ENCODE measurements at places on chromosomes 3 and 15.

- peak; percentile 67 for DNase-seq
Measured at GRCh38 chr3:53287131-53287629, 31.4 kb upstream of the TKT start.

GRCh38 chr3:42556089-42556632, 25.6 kb downstream of the SEC22C start:
- DNase-seq: no peak

DNA sequence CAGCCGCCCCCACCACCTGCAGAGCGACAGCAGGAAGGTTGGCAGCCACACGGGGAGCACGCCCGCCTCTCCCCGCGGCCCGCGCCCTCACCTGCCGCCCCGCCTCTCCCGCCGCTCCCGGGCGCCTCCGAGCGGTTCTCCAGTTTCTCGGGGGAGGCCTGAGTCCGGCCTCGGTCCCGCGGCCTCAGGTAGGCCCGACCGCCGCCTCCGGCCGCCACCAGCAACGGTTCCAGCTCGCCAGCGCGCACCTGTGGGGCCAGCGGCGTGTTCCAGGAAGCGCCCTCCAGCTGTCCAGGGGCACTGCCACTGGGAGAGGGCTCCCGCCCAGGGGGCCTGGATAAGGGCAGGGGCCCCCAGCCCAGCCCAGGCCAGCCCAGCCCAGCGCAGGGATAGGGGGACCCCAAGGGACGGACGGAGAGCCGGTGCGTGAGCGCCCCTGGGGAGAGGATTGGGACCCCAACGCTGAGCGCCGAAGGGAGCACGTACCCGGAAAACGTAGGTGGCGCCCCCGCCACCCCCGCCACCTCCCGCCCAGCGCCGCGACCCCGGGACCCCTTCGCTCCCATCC, 2.2 kb downstream of the LTK start:
- DNase-seq: no peak

DNA sequence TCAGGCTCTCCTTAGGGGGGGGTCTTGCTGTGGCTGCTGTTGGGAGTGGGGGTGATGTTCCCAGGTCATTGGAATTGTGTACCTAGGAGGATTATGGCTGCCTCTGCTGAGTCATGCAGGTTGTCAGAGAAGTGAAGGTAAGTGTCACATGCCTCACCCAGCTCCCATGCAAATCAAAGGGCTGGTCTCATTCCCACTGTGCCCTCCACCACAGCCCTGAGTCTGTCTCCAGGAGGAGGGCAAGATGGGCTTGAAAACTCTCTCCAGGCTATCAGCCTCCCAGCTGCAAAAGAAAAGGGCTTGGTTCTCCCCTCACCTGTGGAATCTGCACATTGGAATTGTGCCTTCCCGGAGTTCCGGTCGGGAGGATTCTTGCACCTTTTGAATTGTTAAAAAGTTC, 580.5 kb downstream of the NSUN3 start:
- no peak for DNase-seq

DNA sequence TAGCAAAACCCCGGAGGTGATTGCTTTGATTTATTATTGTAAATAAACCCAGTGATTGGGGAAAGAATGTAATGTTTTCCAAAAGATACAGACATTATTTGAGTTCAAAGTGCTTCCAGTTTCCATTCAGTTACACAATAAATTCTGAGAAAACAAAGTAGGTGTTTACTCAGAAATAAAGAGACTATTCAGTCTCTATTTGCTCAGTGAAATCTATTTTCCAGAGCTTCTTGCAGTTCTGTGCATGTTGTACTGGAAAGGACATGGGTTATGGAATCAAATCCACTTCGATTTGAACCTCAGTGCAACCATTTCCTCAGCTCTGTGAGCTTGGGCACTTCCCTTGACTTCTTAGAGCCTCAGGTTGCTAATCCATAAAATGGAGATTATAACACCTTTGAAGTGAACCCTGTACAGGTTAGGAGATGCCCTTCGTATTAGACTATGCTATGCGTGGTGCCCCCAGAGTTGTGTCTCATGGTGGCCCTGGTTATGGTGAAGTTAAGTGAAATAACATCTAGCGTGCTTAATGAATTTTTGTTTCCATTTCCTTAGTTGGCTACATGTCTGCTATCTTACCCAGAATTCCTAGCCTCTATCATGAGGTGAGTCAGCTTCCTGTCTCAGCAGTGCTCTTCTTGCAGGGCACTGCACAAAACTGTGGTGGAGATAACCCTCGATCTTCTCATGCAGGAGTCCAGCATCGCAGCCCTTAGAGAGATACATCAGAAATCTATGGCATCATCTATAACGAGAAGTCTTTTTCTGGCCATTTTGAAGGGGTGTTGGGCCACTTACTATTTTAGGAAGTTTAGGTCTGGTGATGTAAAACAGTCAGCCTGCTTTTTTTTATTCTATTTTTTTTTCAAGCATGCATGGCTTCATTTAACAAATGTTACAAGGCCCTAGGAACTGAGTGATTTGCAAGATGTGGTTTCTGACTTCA, 97.7 kb downstream of the RPL39L start:
- DNase-seq: peak; percentile 62

DNA sequence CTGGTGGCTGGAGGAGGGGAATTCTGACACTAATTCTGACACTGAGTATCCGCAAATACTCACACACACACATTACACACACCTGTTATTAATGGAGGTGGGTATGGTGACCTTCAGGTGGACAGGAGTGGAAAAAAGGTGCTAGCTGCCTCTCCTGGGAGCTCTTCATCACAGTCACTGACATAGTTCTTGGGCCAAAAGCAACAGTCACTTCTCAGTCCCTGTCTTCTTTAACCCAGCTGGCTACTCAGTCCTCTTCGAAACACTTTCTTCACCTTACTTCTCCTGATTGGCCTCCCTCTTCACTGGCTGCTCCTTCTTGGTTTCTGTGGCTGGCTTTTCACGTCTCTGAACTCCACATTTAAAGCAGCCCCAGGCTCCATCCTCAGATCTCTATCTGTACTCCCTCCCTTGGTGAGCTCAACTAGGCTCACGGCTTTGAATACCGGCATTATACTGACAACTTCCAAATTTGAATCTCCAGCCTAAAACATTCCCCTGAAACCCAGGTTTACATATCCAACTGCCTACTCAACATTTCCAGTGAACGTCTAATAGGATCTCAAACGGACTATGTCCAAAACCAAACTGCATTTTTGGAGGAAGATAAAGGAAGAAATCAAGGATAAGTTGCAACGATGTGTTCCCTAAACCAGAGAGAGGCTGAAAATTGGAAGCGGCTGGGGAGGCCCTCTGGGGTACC, 53.2 kb upstream of the HEG1 start:
- DNase-seq: no peak

DNA sequence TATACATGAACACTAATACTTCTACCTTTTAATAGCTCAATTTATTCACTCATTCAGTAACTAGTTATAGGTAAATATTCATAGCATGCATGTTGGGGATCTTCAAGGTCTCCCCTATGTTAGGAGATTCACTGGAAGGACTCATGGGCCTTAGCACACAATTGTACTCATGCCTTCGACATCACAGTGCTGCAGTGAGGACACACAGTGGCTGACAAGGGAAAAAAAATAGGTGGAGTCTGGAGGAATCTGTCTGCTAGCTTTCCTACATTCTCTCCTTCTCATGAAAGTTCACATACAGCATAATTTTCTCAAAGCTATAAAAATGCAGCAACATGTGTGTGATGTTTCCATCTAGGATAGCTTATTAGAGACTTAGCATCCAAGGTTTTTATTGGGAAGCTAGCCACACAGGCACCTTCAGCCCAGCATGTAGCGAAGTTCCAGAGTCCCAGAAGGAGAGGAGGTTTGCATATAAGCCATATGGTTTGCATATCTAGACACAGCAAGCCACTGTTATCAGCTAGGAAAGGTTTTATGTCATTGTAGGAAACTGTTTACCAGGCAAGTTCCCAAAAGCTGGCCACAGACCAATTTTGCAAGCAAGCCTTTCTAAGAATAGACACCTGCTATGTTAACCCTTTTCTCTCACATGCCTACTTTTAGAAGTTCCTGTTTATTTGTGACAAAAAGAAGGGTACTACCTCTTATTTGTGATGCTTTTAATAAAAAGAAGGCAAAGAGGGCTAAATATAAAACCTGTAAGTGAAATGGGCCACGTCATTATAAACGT, 46.4 kb downstream of the MORC1 start:
- no peak for DNase-seq

DNA sequence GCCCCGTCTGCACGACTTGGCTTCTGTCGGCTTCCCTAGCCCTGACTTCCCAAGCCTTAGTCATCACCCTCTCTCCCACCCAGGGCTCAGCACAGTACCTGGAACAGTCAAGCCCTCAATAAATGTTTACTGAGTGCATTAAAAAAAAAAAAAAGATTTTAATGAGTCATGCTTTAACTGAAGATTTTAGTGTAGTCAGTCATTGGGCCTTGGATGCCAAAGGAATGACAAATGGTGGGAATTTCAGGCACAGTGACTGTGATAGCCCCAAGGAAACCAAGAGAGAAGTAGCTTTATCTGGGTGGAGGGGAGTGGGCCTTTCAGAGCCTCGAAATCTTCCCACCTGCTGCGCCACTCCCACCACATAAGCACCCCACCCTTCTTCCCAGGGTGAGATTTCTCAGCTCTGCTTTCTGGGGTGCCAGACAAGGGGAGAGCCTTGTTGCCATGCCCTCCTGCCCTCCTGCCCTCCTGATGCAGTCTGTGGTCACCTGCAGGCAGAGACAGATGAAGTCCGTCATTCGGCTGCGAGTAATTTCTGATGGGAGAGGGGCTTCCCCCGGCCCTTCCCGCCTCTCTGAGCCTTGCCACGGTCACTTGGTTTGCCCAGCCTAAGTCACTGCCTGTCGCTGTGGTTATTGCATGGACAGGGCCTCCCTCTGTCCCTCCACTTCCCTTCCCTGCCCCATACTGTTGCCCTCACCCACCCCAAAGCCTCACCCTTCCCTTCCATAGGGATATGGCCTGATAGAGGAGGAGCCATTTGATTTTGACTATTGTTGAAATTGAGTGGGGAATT, 41.8 kb downstream of the SMAD3 start:
- DNase-seq: no peak

DNA sequence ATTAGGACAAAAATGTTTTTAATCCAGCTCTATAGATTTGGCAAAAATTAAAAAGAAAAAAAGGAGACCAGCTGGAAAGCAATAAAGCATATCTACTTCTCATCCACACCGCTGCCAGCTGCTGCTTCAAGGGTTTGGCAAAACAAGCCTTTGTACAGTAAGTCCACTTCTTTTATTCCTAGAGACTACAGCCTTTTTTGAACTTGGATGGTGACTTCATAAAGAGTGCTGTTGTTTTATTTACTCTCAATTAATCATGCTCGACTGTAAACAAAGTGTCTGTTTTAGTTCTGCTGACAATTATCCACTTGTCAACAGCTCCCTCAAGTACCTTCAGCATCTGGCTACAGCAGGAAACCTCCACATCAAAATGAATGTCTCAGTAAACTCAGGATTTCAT, 12.3 kb upstream of the FOXB1 start:
- DNase-seq: no peak

- DNase-seq: peak; percentile 23
Measured at GRCh38 chr3:139679220-139679775, 1.5 kb upstream of the NMNAT3 start.

DNA sequence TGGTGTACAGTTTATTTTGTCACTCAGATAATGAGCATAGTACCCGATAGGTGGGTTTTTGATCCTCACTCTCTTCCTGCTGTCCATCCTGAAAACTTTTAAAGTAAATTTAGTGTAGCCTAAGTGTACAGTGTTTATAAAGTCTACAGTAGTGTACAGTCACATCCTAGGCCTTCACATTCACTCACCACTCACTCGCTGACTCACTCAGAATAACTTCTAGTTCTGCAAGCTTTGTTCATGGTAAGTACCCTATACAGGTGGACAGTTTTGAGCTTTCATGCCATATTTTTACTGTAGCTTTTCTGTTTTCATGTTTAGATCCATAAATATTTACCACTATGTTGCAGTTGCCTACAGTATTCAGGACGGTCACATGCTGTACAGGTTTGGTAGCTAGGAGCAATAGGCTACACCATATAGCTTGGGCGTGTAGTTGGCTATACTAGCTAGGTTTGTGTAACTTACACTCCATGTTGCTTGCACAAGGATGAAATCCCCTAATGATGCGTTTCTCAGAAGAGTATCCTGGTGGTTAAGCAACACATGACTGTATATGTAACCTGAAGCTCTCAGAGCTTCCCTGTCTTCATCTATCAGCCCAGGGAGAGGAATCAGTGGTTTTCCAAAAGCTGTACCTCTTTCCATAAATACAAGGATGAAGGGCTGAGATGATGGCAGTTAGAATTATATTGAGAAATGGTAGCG, 87.6 kb upstream of the SLC25A26 start:
- DNase-seq: no peak

DNA sequence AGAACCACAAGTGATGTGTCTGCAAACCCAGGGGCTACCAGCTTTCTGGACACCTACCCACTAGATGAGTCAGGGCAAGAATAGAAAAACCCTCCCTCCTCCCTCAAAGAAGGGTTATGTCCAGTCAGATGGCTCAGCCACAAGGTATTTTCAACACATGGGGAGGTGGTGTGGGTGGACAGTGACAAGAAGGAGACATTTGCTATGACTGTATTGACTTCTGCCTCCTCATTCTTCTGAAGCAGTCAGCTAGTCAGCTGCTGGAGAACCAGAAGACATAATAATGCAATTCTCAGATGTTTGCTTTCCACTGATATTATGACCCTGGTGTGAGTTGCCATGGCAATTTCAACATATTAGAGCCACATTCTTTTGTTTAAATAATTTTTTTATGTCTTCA, 66.7 kb upstream of the GOLGA8B start:
- DNase-seq: peak; percentile 88

GRCh38 chr15:71686221-71687050, 123.9 kb upstream of the NR2E3 start:
- no peak for DNase-seq

DNA sequence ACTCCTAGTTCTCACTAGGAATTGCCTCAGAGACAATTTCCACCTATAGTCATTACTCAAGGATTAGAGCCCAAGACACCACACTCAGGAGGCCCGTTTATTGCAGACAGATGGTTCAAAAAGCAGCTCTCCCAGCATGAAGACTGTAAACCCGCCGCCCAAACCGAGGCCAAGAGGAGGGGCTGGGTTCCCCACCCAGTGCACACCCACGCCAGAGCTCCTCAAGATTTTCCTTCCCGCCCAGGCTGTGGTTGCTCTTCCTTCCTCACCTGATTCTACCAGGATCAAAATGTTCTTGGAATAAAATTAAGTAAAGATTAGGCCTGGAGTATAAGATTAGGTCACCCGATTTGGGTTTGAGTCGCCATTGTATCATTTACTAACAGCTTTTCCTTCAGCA, 364.4 kb downstream of the MECOM start:
- no peak for DNase-seq

GRCh38 chr3:40196966-40197365, 112.5 kb upstream of the EIF1B start:
- DNase-seq: no peak

- no peak for DNase-seq
Measured at GRCh38 chr3:45907769-45908705, 21.7 kb downstream of the CCR9 start.

- DNase-seq: no peak
Measured at GRCh38 chr3:147420353-147421183, 11.4 kb downstream of the ZIC1 start.

DNA sequence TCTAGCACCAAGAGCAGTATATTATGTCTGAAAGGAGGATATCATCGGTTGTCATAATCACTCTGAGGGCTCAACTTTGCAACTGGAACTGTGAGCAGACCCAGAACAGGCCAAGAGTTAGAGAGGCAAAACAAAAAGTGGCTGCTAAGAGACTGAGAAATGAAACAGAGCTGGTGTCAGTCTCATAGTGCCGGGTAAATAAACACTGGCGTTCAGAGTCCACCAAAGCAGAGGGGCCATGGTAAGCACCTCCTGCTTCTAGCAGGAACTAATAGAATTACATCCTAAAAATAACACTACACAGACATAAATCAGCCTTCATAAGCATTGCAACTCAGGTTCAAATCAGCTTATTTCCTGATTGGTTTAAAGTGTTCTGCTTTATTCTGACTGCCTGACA, 10.3 kb upstream of the IL12A start:
- no peak for DNase-seq

Measured in inflammatory macrophage (primary cell).